ENCODE measurements at places on chromosomes 3 and 15.

DNA sequence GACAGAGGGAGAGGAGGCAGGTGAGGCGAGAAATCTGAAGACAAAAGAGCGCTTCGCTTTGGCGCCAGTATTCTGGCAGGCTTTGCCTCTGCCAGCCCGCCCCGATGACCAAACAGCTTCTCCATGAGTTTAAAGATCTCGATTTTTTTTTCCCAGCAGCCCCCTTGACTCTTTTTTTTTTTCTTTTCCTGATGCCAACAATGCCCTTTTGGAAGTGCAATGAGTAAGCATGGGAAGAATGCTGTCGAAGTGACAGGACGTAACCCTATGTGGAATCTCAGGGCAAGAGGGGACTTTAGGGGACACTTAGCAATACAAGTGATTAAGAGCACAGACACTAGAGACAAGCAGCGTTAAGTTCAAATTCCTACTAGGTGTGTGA is 211.7 kb downstream of the FGF12 start:
- DNase-seq = no peak

GRCh38 chr3:41065340-41065739 is 134.0 kb upstream of the CTNNB1 start:
- DNase-seq = no peak

DNA sequence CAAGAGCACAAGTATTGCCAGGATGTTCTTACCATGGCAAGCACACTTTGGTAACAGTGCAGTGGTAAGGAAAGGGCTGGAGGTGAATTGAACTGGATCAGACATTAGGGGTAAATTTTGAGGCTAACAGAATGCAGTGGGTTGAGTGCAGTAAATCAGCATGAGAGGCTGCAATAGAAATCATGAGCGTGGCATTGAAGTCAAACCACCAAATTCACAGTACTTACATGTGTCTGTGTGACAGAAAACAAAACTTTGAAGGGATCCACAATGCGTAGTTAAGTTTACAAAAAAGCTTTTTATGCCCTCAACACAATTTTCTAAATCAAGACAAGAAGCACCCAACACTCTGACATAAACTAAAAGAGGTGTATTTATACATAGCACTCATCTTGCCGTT is 428.0 kb upstream of the ARHGEF26 start:
- no peak for DNase-seq

DNA sequence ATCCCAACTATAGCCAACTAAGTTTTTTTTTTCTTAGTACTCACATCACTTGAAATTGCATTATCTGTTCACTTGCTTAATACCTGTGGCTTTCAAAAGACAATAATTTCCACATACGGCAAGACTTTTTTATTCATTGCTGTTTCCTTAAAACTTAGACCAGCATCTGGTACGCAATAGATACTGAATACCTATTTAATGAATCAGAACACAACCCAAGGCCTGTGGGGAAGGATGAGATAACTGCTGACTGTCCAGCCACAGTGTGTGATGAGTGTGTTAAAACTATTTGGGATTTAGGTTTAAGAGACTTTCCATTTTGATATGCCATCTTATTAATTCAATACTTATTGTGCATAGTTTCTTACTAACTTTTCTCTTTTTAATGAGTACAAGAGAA is 988.7 kb downstream of the NTRK3 start:
- DNase-seq = peak; percentile 89

- no peak for DNase-seq
Observed at GRCh38 chr3:65846936-65847335, 191.8 kb downstream of the MAGI1 start.

DNA sequence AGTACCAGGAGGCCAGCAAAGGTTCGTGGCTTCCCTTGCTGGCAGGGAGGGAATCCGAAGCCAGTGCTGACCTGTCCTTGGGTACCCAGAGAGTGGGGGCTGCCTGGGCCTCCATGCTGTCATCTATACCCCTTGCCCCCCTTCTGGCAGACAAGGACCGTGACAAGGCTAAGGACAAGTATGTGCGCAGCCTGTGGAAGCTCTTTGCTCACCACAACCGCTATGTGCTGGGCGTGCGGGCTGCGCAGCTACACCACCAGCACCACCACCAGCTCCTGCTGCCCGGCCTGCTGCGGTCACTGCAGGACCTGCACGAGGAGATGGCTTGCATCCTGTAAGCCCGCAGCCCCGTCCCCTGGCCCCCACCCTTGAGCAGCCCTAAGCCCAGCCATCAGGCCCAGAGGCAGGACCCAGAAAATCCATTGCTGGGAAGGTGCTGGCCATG is 2.8 kb downstream of the FES start:
- no peak for DNase-seq

GRCh38 chr15:71279757-71280141 is 164.5 kb downstream of the THSD4 start:
- DNase-seq = no peak

DNA sequence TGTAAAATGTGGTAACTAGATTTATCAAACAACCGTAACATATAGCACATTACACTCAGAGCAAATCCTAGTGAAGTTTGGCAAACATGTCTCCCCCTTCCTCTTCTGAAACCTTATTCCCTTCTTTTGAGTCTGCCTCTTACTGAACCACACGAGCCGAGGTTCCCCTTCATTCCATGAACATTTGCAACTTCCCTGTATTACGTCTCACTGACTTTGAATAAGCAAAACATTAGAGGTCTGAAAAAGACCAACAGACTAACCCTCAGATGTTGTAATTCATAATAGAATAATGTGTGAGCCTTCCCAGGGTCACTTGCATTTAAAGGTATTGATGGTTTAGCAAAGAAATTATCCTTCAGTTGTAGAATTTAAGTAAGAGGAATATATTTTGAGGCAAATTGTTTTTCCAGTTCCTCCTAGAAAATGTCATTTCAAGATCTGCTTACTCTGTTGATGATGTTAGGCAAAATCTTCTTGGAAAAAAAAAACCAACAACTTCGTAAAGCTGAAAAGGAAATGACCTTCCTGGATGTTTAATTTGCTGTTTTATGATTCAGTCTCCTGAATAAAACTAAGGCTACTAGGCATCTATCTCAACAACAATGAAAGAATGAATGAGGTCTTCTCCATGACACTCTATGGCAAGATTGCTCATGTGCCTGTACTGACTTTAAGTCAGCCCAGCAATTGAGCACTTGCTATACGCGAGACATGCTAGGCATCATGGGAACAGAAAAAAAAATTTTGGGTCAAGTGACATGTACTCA is 296.9 kb upstream of the NECTIN3 start:
- DNase-seq = no peak

GRCh38 chr3:169659096-169659819 is 4.3 kb downstream of the MECOM start:
- no peak for DNase-seq

DNA sequence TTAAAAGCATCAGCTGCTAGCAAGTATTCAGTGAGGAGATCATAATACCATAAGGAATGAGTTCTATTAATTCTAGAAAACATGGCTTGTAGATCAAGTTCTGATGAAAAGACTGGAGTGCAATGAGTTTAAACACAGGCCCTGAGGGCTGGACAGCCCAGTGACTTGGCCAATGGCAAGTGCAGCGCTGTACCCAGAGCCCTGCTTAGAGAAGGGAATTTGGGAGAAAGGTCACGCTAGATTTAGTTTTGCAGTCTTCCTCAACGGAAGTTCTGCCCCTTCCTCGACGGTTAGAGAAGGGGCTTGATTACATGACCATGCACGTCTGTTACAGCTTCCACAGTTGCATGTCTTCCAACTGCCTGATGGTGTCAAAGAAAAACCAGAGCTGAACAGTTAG is 4.0 kb downstream of the TMEM212 start:
- DNase-seq = no peak

GRCh38 chr15:68353421-68354135 is 76.0 kb downstream of the FEM1B start:
- no peak for DNase-seq

- DNase-seq = peak; percentile 9
Observed at GRCh38 chr3:51718547-51719409, 11.9 kb downstream of the GRM2 start.

GRCh38 chr3:195013411-195014361 is 257.3 kb downstream of the XXYLT1 start:
- DNase-seq = no peak

- no peak for DNase-seq
Observed at GRCh38 chr3:29240248-29240647, 40.6 kb upstream of the RBMS3 start.

DNA sequence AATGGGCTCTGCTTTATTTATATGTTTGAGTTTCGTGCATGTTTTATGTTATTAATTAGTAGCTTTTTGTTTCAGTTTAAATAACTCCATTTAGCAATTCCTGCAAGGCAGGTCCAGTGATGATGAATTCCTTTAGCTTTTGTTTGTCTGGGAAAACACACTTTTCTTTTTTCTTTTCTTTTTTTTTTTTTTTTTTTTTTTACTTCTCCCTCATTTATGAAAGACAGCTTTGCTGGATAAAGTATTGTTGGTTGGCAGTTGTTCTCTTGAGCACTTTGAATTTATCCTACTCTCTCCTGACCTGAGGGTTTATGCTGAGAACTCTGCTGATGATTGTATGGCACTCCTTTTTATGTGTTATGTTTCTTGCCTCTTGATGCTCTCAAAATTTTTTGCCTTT is 35.7 kb downstream of the TMEM39A start:
- no peak for DNase-seq

GRCh38 chr3:143443851-143444331 is 324.3 kb downstream of the CHST2 start:
- DNase-seq = peak; percentile 96

DNA sequence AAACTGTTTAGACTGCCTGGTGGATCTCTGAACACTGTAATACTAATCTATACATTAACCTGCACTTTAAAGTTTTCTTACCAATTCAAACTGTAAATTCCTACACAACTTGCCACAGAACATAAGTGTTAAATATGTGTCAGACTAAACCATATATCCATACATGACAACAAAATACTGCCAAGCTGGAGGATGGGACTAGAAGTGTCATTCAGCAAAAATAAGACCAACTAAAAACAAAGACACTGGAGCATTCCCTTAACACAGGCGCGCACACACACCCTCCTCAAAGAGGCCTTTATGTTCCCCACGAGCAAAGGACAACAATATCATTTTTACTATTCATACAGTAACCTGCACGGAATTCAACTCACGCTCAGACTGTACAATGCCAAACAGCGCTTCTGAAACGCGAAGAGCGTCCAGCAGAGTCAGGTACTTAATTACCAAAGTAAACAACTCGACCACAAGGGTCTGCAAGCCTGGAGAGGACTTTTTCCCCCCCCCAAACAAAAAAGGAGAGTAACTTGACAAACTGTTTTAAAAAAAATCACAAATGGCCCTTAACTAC is 1.1 kb downstream of the DCUN1D1 start:
- DNase-seq = no peak

GRCh38 chr3:25372167-25372566 is 55.9 kb upstream of the RARB start:
- DNase-seq = no peak

- peak; percentile 61 for DNase-seq
Observed at GRCh38 chr3:66133050-66133757, 87.6 kb upstream of the SLC25A26 start.

DNA sequence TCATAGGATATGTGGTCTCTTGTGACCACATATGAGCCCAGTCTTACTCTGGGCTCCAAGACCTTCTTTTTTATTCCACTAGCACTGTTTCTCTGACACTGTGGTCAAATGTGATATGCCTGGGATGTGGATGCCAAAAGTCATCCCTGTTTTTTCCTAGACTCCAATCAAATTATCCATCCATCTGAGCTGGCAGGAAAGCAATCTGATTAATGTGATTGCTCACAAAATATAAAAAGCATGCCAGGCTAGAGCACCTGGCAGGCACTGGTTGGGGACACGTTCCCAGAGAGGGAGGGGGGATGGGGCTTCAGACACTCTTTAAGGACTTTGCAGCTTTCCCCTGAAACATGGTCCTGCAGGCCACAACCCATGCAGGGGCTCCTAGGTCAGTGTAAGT is 3.1 kb upstream of the CFAP100 start:
- DNase-seq = no peak

DNA sequence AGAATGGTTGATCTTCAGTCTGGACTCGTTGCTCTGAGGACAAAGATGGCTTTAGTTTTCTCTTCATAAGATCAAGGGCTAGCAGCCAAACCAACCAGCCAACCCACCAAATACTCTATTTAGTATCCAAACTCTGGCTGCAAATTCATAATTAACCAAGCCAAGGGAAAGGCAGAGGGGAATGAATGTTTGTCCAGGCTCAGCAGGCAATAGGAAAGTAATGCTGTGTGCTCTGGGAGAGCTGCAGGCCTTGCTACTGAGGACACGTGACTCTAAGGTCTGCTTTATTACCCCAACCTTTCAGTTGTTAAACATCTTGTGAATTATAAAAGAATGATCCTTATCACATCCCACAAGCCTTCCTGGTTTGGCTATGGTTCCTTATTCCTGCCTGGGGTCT is 52.3 kb upstream of the GALNT15 start:
- DNase-seq = no peak

- DNase-seq = no peak
Observed at GRCh38 chr15:99992611-99993231, 259.5 kb upstream of the LYSMD4 start.

DNA sequence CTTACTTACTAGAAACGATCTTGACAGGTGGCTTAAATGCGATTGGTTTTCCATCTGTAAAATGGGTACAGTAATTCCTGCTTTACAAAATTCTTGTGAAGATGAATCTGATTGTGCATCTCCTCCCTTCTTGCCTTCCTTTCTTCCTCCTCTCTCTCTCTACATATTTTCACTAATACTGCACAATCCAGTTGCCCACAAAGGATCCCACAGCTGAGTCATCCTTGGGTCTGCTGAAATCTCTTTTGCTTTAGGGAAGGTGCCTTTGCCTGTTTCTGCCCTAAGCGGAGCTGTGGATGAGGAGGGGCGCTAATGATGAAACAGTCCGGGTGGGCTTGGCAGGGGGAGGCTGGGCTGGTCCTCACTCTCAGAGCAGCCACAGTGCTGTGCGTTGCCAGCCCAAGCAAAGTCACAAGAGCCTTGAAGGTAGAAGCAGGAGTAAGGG is 46.1 kb downstream of the AMOTL2 start:
- peak; percentile 90 for DNase-seq

DNA sequence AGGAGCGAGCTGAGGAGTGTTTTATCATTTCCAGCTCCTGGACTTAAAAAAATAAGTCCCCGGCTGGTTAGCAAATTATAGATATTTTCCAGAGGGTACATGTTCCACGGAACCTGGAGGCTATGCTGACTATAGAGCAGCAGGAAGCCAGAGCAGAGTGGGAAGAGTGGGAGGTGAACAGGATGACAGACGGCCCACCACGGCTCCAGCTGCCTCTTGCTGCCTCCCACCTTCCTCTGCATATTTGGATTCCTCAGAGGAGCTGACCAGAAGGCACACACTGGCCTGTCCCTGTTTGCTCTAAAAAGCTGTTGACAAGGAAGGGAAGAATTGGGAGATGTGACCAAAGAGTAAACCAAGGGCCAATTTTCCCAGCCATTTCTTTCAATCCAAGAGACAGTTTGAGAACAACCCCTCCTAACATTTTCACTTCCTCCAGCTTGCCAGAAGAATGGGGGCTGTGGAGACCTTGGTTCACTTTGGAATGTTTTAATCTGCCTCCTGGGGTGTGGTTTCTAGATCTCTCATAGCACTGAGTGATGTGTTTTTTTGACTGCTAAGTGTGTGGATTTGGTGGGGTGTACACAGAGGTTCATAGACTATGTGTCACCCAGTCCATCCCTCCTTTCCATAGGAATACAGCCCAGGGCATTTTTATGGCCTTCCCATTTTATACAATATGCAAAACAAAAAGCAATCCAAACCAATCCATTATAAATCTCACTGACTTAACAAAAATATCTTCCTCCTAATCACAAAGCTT is 36.8 kb downstream of the HGD start:
- no peak for DNase-seq

Measured in HS-5 (cell line).